Mesenchymal stem cell (in vitro differentiated cells and primary cell): ENCODE measurements at places on chromosomes 6 and 20.
A peak's percentile ranks its signal among the peaks of the same experiment; 100 is the strongest.

DNA sequence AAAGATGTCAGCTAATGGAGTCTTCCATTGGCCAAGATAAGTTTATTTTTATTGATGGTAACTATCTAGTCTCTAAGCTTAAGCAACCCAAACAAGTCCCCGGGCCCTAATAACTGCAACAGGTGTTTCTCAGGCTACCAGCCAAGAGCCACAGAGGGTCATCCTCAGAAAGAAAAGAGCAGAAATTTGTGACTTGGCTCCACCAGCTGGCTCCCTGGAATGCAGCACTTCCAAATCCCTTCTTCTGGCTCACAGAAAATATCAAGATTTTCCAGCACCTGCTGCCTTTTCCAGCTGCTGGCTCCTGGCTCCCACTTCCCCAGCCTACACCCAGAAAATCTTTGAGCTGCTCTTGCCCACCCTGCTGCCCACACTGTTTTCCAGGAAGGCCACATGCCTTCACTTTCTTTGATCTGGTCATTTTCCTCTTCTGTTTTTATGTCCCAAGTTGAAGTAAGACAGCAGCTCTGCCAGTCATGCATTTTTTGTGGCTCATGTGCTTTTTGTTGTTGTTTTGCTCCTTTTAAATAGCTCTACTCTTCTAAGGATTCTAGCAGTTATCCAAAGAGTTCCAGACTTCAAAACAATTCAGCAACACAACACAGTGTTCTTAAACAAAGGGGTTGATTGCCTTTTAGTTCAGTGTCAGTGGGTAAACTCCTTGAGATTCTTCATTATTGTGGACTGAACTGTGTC, 151.0 kb upstream of the SMLR1 start:
- no peak overlapping the region for H3K27ac ChIP-seq
- H3K36me3 ChIP-seq = no peaks in the 10 kb centered on the region
- no peak overlapping the region for H3K4me3 ChIP-seq
- DNase-seq = peak; percentile 49

GRCh38 chr20:45701104-45701503, 734 bp upstream of the WFDC13 start:
- no peaks in the 10 kb centered on the region for H3K36me3 ChIP-seq
- no peaks in the 10 kb centered on the region for H3K27me3 ChIP-seq
- no peak overlapping the region for H3K4me3 ChIP-seq
- H3K4me1 ChIP-seq = no peaks in the 10 kb centered on the region
- no peak for DNase-seq
- no peak overlapping the region for H3K27ac ChIP-seq

DNA sequence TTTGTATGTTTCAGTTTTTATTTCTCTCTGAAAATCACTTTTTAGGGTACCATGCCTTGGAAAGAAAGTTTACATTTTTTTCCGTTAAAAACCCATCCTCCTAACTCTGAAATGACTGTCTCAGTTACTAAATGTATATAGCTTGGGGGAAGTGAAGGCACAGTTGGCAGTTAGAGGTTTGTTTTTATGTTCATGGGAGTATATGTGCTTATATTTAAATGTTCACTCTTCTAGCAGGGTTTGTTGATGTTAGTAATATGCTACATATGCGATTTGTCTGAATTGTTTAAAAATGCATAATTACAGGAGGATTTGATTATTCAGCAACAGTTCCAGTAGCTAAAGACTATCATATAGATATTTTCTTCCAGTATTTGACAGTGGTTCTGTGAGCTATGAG, 31.1 kb downstream of the CDKAL1 start:
- no peaks in the 10 kb centered on the region for H3K27me3 ChIP-seq
- H3K36me3 ChIP-seq = no peaks in the 10 kb centered on the region
- H3K4me1 ChIP-seq = no peaks in the 10 kb centered on the region
- H3K4me3 ChIP-seq = no peak overlapping the region
- no peak overlapping the region for H3K27ac ChIP-seq

- no peaks in the 10 kb centered on the region for H3K36me3 ChIP-seq
- H3K27ac ChIP-seq = no peak overlapping the region
- no peak overlapping the region for H3K4me3 ChIP-seq
- H3K27me3 ChIP-seq = no peaks in the 10 kb centered on the region
- no peak for DNase-seq
Observed at GRCh38 chr6:91480402-91480801, 893.5 kb upstream of the MAP3K7 start.

- peak; percentile 41 for DNase-seq
- no peaks in the 10 kb centered on the region for H3K36me3 ChIP-seq
- H3K4me3 ChIP-seq = no peak overlapping the region
- no peak overlapping the region for H3K27ac ChIP-seq
- no peaks in the 10 kb centered on the region for H3K4me1 ChIP-seq
- no peaks in the 10 kb centered on the region for H3K27me3 ChIP-seq
Observed at GRCh38 chr6:9136141-9136822, 700.9 kb upstream of the SLC35B3 start.

- H3K4me1 ChIP-seq = peaks cover 4% of the 10 kb centered on the region
- H3K27ac ChIP-seq = no peak overlapping the region
- H3K4me3 ChIP-seq = no peak overlapping the region
- no peaks in the 10 kb centered on the region for H3K36me3 ChIP-seq
Observed at GRCh38 chr6:144353871-144354314, 68.8 kb downstream of the UTRN start.
